Amygdala (tissue), 56 donors: ENCODE measurements at places on chromosomes 16 and 17.
A peak's percentile ranks its signal among the peaks of the same experiment; 100 is the strongest.

GRCh38 chr17:58722696-58723095 lies 30.3 kb downstream of the RAD51C start:
- no peak for DNase-seq

- DNase-seq: no peak
Observed at GRCh38 chr16:81004646-81005353, 1.9 kb downstream of the CMC2 start.

GRCh38 chr16:23914946-23915530 lies 79.3 kb downstream of the PRKCB start:
- DNase-seq: no peak

- DNase-seq: no peak
Observed at GRCh38 chr17:44601539-44601938, 44.3 kb downstream of the FZD2 start.

DNA sequence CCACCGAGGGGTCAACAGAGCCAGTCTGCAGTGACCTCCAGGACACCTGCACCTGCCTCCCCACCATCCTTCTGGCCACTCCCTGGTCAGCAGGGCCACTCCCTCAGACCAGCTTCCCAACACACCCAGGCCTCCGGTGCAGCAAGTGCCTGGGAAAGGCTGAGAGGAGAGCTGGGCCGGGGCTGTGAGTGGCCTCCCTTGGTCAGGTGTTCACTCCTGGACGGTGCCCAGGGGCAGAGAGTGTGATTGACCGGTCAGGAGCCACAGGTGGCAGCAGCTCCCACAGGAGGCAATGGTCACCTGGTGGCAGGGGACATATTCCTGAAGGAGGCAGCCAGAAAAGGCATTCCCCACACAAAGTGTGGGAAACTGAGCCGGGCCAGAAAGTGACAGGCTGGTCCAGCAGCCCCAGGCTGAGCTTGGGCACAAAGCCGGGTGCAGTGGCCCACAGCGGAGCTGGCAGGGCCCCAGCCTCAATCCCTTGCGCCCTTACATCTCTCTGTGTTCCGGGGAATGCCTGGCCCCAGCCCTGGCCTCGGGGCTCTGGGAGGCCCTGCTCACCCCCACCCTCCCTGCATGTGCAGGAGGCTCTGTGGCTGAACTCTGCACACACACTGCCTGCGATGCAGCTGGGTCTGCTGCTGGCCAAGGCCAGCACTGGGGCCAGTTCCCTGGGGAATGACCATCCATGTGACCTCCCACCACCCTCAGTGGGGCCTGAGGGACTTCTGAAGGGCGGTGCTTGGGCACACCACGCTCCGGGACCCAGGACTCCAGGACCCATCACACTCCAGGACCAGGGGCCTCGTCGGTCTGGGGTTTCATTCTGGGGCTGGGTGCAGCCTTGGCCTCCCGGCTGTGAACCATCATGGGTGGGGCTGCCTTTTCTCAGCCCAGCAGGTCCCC lies 1.2 kb upstream of the C17orf99 start:
- DNase-seq: peak; percentile 64

DNA sequence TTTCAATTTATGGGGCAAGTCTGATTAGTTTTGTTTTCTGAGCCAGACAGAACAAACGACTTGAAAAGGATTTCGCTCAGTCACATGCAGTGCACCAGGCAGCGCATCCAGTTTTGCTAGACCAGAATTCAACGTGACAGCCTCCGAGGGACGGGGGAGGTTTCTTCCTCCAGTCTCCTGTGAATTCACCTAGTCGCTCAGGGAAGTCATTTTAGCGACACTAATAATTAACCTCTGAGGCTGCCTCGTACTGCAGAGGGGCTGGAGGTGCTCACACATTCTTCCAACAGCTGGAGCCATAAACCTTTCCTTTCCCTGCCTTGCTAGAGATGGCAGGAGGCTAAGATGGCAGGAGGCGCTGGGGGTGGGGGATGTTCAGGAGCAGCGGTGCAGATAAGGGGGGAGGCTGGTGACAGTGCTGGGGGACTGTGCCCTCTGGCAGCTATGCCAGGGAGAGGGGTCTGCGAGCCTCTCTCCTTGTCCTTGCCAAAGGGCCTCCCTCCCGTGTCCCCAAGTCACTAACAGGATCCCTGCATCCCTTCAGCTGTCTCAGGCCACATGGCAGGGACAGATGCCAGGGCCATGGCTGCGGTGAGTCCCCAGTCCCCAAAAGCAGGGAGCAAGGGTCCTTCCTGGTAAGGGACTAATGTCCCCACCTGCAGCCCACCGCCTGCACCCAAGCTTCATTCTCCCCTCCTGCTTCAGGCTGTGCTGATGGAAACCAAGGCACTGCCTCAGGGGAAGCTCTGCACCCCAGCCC lies 24.0 kb downstream of the MXRA7 start:
- DNase-seq: no peak

GRCh38 chr16:50797456-50797855 lies 55.6 kb downstream of the CYLD start:
- DNase-seq: no peak

GRCh38 chr16:70691223-70692129 lies 5.6 kb upstream of the MTSS2 start:
- peak; percentile 77 for DNase-seq

DNA sequence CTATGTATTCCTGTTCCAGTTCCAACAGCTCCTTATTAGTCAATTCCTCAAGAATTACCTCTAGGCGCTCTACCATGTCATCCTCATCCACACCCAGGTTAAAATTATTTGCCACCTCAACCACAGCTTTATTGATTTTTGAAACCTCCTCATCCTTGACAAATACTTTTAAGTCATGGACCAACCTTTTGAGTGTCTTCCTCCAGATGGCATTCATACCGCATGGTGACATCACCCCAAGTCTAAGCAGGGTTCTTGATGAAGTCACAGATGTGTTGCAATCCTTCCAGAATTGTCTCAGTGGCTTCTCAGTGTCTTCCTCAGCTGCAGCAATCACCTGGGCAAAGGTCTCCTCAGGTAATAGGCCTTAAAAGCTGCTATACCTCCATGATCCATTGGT lies 40.1 kb downstream of the BCL7C start:
- no peak for DNase-seq

GRCh38 chr16:69632828-69633227 lies 67.1 kb downstream of the NFAT5 start:
- DNase-seq: no peak

DNA sequence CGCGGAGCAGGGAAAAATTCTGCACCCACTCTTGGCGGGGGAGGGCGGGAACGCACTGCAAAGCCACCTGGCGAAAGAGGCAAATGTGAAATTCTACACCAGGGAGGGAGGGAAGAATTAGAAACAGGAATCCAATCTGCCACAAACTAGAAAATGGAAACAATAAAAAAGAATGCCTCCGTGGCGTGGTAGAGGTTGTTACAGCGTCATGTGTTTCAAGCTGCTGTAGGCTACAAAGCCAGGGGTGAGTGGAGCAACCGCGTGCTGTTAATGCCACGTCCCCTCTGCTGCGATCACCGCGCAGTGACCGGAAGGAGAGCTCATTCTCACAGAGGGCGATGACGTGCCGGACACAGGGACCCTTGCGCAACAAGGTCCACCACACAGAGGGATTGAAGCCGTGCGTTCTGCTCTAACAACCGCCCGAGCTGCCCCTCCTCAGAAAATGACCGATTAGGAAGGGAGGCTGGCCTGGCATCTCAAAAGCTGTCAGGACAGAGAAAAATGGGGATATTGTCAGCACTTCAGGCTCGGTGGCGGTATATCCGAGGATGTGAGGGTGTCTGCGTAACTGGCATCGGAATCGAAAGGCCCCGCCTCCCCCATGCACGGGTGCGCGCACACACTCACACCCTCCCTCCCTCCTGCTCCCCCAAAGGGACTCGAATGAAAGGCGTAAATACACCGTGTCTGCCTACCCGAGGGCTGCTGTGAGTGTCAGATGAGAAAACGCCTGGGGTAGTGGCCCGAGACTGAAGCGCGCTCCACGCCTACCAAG lies 70.8 kb upstream of the TNRC6C start:
- DNase-seq: peak; percentile 61

GRCh38 chr17:3526971-3527370 lies 30.6 kb downstream of the TRPV3 start:
- DNase-seq: no peak

- DNase-seq: peak; percentile 55
Observed at GRCh38 chr17:35373534-35373983, at the start of gene SLFN11. SLFN11 (minus strand) TSS chr17:35373621; CDS start chr17:35363807, 9,814 bp downstream.

GRCh38 chr16:68257906-68258800 lies 6.2 kb upstream of the SLC7A6 start:
- DNase-seq: no peak

DNA sequence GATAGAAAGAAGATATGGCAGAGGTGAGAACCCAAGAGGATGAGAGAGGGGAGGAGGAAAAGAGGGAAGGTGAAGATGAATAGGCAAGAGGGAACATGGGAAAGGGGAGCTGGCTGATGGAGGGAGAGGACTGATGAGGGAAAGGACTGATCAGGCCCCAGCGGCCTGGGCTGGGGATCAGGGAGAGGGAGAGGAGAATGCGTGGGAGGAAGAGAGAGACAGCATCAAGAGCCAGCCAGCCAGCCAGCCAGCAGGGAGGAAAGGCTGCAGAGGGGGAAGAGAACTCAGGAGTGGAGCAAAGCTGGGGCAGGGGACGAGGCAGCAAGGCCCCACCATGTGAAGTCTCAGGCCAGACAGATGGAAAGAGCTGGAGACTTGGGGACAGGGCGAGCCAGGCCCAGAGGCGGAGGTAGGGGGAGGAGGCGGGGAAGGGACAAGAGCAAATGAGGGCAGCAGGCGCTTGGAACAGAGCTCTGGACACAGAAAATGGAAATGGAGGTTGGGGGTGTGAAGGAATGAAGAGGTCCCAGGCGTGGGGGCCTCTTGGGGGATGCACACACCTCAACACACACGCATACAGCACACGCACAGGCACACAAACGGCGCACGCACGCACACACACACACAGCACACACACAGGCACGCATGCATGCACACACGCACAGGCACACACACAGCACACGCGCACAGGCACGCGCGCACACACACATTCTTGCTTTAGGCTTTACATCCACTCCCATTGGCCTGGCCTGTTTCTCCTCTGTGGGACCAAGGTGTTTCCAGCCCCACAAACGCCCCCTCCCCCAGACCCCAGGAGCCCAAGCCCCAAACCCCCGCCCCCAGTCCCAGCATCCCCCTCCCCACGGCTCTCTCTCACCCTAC lies 12.3 kb downstream of the DLG4 start:
- DNase-seq: no peak

DNA sequence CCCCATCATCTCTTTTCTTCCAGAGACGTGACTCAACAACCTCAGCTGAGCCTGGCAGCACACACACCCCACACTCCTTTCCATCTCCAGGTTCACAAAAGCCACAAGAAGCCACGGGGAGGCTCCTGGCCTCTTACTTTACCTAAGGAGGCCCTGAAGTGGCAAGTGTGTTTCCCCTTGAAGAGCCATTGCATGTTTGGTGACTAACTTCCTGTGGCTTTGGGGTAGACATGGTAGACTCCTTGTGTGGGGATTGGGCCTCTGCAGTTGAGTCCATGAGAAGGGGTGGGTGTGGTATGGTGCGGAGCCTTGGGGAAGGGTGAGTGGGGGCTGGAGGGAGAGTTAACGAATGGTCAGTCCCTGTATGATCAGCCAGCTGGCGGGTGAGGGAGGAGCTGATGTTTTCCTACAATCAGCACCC lies 24.2 kb downstream of the SAP30BP start:
- DNase-seq: no peak

GRCh38 chr16:66516509-66516807 lies 33.5 kb downstream of the TK2 start:
- no peak for DNase-seq

- peak; percentile 79 for DNase-seq
Observed at GRCh38 chr16:30805370-30806169, 18.6 kb upstream of the ZNF629 start.

- DNase-seq: no peak
Observed at GRCh38 chr16:50573279-50573678, 25.1 kb downstream of the NKD1 start.

DNA sequence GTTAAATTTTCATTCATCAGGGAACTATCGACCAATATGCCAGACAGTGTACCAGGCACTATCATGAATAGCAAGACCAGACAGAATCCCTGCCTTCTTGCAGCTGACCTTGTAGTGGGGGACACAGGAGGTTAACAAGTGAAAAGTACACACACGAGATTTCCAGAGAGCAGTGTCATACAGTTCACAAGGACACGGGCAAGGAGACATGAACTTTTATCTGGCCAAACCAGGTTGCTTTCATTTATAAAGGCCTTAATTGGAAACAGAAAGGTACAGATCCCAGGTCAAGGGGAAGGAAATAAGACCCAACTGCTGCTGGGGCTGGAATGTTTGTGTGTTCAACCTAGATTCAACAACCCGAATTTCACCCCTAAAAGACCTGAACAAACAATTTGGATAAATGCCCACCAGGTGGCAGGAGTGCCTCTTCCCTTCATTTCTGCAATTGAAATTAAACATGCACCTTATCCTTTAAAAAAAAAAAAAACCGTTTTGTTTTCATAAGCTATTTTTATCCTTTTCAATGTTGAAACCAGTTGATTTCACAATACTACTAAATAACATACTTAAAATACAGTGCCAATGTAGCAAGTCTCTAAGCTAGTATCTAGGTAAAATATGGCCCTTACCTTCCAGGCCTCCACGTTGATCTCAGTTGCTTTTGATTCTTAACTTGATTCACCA lies 65.9 kb downstream of the EMP2 start:
- no peak for DNase-seq

DNA sequence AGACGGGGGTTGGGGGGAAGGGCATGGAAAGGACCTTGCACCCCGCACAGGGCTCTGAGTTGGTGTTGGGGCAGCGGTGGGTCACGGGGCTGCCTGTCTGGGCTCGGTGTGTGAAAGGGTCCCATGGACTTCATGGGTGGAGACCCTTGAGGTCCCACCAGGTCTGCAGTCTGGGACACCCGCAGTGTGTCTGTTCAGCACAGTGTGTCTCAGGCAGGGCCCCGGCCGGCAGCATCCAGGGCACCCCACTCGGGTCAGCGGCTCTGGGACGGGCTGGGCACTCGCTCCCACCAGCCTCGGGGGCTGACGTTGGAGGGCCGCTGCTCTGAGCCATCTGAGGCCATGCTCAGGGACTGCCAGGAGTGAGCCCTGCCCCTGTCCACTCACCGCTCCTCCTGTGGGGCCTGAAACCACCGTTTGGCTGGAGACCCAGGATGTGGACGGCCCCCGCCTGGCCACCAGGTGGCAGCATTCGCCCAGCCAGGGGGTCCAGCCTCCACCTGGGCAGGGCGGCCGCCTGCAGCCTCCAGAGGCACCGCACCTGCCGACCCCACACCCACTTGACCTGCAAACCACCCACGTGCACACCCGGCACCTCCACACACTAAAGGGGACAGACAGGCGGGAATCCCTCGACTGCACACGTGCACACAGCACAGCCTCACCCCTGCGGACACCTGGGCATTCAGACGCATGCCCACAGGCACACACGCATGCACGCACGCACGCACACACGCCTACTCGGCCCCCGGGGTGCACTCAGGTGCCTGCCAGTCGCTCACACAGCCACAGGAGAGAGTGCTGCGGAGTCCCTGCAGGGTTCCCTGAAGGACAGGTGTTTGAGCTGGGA lies 10.1 kb upstream of the ZFPM1 start:
- DNase-seq: peak; percentile 42

DNA sequence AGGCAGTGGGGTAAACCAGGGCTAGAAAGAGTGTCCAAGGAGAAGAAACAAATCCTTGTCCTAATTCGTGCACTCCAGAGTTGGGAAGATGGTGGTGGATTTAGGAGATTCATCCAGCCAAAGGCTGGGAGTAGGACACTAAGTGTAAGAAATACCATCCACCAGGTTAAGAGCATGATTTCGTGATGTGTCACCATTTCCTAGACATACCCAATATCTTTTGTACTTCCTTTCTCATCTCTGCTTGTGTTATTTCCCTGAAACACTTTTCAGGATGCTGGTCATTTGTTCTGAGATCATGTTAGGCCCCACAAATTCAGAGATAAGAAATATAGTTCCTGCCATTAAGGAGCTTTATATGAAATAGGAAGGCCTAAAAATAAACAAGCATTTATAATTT lies 106.3 kb upstream of the HLF start:
- no peak for DNase-seq
